ENCODE measurements at places on chromosomes 7 and 10. TPM values are rescaled to one million over a fixed set of nuclear protein-coding genes. Genes with fewer than 3 reads are reported as not detected.

The TMEM60 gene
- 40.7 TPM for polyA plus RNA-seq

The LRGUK gene
- polyA plus RNA-seq = 0.08 TPM

The FAM131B gene
- 0.38 TPM for polyA plus RNA-seq

The CALML3 gene
- not detected for polyA plus RNA-seq

The AKR1C8 gene
- polyA plus RNA-seq = not detected

The SFRP5 gene
- polyA plus RNA-seq = not detected

The ZNF488 gene
- not detected for polyA plus RNA-seq

The LIPF gene
- polyA plus RNA-seq = not detected

The GIMAP4 gene
- 16.2 TPM for polyA plus RNA-seq

The ASIC3 gene
- not detected for polyA plus RNA-seq

The CYP3A7 gene
- polyA plus RNA-seq = not detected

The CREB5 gene
- polyA plus RNA-seq = 1.3 TPM

The AGR3 gene
- polyA plus RNA-seq = not detected

The ANKRD7 gene
- polyA plus RNA-seq = not detected

Data from IgD-negative memory B cell (primary cell).